Activated CD4-positive, alpha-beta T cell treated with anti-CD3 and anti-CD28 coated beads for 4 hours (primary cell): ENCODE measurements at places on chromosomes 5 and 9.

DNA sequence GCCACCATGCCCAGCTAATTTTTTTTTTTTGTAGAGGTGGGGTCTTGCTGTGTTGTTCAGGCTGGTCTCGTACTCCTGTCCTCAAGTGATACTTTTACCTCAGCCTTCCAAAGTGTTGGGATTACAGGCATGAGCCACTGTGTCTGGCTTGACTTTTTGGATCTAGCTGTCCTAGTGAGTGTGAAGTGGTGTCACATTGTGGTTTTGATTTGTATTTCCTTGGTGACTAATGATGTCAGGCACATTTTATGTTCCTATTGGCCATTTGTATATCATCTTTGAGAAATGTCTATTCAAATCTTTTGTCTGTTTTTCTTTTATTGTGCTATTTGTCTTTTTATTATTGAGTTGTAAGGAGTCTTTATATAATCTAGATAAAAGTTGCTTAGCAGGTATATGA is 53.5 kb upstream of the MCCC2 start:
- no peak for DNase-seq

GRCh38 chr5:115460472-115460871 is 84.1 kb downstream of the FEM1C start:
- no peak for DNase-seq

- no peak for DNase-seq
Observed at GRCh38 chr9:76316069-76316468, 78.2 kb downstream of the RFK start.

DNA sequence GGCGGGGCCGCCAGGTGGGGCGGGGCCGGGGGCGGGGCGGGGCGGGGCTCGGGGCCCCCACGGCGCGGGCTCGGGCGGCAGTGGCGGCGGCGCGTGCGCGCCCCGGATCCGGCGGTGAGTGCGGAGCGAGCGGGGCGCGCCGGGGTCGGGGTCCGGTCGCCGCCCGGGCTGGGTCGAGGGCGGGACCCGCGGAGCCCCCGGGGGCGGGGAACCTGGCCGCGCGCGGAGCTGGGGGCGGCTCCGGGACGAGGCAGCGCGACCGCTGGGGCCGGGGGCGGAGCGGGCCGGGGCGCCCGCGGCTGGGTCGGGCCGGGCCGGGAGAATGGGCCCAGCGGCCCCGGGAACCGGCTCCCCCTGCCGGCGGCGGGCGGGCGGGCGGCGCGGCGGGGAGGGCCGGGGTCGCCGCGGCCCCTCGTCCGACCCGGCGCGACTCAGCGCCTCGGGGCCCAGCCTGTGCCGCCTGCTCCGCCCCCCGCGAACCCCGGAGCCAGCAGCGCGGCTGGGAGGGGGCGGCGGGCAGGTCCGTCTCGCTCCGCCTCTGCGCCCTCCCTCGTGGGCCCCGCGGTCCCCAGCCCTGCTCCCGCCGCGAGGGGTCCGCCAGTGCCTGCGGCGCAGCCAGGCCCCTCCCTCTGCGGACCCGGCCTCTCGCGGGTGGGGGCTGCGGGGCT is 3.1 kb downstream of the EGFL7 start:
- DNase-seq = no peak

DNA sequence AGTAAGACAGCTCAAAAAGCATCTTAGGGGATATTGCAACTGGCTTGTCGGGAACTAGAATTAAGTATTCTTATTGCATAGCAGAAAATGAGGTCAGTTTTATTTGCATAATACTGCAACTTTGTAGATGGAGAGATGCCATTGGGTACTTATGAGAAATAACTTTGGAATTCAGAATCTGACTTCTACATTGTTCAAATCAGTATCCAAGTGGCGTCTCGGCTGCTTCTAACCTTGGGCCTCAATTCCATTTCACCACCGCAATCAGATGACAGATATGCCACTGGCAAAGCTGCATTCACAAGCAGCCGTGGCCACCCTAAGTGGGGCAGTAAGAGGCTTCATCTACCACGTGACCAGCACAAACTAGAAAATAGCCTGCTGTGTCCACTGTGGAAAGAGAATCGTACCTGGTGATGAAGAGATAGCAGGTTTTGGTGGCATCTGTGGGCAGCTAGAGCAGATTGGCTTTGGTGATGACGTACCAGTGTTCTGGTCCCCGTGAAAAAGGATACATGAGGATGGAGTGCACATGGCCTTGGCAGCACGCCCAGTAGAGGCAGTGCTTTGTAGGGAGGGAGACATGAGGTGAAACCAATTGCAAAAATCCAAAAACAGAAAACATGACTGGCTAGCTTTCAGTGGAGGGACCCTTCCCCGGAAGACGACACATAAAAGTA is 116.6 kb downstream of the KLHL3 start:
- DNase-seq = no peak
